CD8-positive, alpha-beta memory T cell (primary cell): ENCODE measurements at places on chromosomes 4 and X.

DNA sequence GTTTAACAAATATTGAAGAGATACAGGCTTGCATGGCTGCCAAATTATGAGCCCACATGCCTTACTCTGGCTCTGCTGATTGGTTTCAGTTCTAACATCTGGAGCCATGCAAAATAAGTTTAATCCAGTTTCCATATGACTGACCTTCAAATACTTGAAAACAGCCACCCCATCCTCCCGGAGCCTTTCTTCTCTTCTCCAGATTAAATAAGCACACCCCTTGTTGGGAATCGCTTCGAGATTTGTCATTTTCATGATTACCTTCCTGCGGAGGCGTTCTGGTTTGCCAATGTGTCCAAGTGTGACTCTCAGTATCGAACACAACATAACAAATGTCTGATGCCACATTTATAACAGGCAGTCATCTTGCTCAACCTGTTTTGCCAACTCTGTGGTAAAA lies 101.6 kb upstream of the JADE1 start:
- no peaks in the 10 kb centered on the region for H3K27me3 ChIP-seq
- H3K4me1 ChIP-seq: peaks cover 12% of the 10 kb centered on the region
- H3K4me3 ChIP-seq: no peak overlapping the region
- no peaks in the 10 kb centered on the region for H3K36me3 ChIP-seq
- DNase-seq: no peak

DNA sequence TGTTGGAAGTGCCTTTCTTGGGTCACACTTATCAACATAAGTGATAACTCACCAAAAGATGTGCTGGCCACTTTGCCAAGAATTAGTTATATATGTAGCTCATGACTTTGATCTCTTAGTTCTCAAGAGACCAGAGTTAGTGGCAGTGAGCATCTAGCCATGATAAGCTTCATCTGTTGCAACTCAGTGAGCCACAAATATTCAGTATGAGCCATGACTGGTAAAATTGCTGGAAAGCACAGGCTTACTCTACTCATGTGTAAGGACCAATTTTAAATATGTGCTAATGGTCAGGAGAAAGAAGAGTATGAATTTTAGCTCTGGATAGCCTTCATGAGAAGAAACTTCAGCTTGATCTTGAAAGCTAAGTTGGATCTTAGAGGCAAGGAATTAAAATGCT lies 59.4 kb upstream of the TLL1 start:
- no peaks in the 10 kb centered on the region for H3K27me3 ChIP-seq
- no peak for DNase-seq
- no peaks in the 10 kb centered on the region for H3K36me3 ChIP-seq
- no peak overlapping the region for H3K27ac ChIP-seq
- H3K4me1 ChIP-seq: no peaks in the 10 kb centered on the region
- H3K4me3 ChIP-seq: no peak overlapping the region

- H3K4me3 ChIP-seq: no peak overlapping the region
- no peak overlapping the region for H3K27ac ChIP-seq
- H3K4me1 ChIP-seq: no peaks in the 10 kb centered on the region
- no peaks in the 10 kb centered on the region for H3K27me3 ChIP-seq
- no peak for DNase-seq
Measured at GRCh38 chr4:138078751-138079520, 163.2 kb downstream of the SLC7A11 start.

DNA sequence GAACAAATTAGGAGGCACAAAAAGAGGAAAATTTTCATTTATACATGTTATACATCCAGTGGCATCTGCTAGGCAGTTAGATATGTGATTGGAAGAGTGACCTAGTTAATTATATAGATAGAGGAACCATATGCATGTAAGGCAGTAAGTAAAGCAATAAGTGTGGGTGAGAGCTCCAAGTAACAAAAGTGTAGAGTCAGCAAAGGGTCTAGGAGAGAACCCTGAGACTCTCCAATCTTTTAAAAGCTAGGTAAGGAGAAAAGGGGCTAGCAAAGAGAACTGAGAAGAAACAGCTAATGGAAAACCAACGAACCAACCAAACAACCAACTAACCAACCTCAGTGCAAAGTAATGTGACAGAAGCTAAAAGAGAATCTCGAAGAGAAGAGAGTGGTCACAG lies 3.8 kb upstream of the CFAP299 start:
- peaks cover 5% of the 10 kb centered on the region for H3K27me3 ChIP-seq
- no peak overlapping the region for H3K4me3 ChIP-seq
- H3K4me1 ChIP-seq: peaks cover 11% of the 10 kb centered on the region

DNA sequence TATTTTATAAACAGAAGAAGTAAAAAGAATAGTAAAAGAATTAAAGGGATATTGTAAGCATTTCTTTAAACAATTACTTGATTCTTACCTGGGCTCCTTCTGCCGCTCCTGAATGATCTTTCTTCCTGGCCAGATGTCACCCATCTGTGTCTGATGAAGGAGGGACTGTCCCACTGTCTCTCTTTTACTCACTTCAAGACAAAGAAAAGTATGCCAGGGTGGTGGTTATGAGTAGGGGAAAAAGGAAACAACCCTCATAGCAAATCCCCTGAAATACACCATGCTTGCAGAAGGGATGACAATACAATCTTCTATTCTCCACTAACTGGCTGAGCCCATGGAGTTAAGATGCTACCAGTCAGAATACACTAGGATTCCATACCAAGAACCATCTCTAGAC lies 31.1 kb downstream of the SYTL4 start:
- no peaks in the 10 kb centered on the region for H3K4me1 ChIP-seq
- no peak for DNase-seq
- no peaks in the 10 kb centered on the region for H3K36me3 ChIP-seq
- no peak overlapping the region for H3K4me3 ChIP-seq
- no peak overlapping the region for H3K27ac ChIP-seq

- H3K27me3 ChIP-seq: no peaks in the 10 kb centered on the region
- no peak overlapping the region for H3K27ac ChIP-seq
- no peaks in the 10 kb centered on the region for H3K4me1 ChIP-seq
- DNase-seq: no peak
- H3K36me3 ChIP-seq: no peaks in the 10 kb centered on the region
Measured at GRCh38 chr4:164023214-164023613, 528.7 kb downstream of the TMA16 start.
